ENCODE measurements at places on chromosomes 11 and 22. TPM values are rescaled to one million over a fixed set of nuclear protein-coding genes. Genes with fewer than 3 reads are reported as not detected.

TMEM184B gene
- total RNA-seq = 82.4 TPM

TMEM191C gene
- total RNA-seq = 4.7 TPM

- DNase-seq = no peak
Measured at GRCh38 chr11:63007920-63008319, 7.7 kb downstream of the SLC22A8 start.

GRCh38 chr22:47163481-47163855, 401.0 kb downstream of the TBC1D22A start:
- DNase-seq = no peak

PNPLA5 gene
- total RNA-seq = not detected
